Head of caudate nucleus (tissue), 42 donors: ENCODE measurements at places on chromosomes 6 and 20.
A peak's percentile ranks its signal among the peaks of the same experiment; 100 is the strongest.

DNA sequence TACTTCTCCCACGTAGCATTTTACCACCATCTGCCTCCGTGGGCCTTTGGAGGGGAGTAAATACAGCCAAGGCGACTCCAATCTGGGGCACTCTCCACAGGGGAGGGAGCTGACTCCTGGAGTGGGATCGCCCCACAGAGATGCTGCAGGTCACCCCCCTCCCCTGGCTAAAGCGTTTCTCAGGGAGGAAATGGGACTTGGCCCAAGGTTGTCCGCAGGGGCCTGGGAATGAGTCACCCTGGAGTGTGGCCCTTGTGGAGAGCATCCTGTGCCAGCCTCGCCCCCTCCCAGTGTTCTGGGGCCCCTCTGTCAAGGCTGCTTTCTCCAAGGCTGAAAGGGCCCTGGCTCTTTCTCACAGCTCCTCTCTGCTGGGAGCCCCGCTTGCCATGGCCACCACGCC lies 84.5 kb upstream of the QKI start:
- peak; percentile 64 for DNase-seq

GRCh38 chr6:32116674-32117073 lies 7.5 kb upstream of the TNXB start:
- DNase-seq = no peak

DNA sequence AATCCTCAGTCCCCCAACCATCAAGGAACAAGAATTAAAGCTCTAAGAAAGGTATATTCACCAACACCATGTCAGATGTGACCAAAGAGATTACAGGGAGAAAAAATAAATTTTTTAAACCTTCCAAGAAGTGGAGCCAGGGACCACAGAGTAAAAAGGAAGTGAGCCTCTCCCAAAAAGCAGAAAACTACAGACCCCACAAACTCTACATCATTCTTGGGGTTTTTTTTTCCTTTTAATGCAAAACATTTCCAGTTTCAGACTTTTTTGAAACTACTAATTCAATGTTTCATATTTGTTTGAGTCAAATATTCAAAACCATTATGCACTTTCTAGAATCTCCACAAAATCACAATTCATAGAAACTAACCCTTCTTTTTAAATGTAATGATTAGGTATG lies 6.8 kb upstream of the IL17F start:
- DNase-seq = no peak

DNA sequence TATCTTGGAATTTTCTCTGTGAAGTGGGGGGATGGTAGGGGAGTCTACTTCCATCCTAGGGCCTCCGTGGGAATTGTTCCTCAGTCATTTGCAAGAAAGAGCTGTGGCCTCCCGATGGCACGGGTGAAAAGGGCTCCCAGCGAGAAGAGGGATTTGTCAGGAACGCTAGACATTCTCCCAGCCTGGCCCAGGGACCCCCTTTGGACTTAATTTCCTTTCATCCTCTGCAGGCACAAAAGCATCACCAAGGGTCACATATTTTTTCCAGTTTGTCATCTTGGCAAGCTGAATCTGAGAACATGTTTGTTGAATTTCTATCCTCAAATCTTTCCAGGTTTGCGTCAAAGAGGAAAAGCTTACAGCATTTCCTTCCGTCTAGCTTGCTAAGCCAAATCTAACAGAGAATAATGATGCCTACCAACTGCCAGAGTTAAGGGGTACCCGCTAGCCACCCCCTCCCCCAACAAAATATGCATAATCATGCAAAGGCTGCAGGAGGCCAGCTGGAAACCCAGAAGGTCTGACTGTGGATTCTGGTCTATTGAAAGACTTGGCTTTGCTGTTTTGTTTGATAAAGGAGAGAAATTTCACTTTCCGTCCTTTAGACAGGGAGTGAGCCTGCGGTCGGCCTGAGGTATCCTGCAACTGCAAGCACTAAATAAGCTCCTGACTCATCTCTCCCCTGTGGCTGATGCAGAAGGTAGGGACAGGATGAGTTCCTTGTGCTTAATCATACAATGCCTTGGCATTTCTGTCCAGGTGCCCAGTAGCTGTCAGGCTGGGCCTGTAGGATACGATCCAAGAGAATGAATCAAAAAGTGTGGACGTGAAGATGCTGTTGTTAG lies 23.1 kb downstream of the PSMG4 start:
- no peak for DNase-seq

- DNase-seq = no peak
These were observed 29.2 kb downstream of the DLGAP4 start for GRCh38 chr20:36335206-36335870.
